Spinal cord (tissue), 10 donors: ENCODE measurements at places on chromosomes 12 and 14. TPM values are rescaled to one million over a fixed set of nuclear protein-coding genes. Genes with fewer than 3 reads are reported as not detected.

Gene KRT1
- total RNA-seq: 2.1 TPM

Gene SERPINA9
- total RNA-seq: not detected

Gene GLI1
- total RNA-seq: 5.4 TPM

GRCh38 chr14:87745507-87746118, 247.4 kb downstream of the GALC start:
- no peaks in the 10 kb centered on the region for H3K27me3 ChIP-seq
- no peak overlapping the region for H3K27ac ChIP-seq
- no peak overlapping the region for H3K4me3 ChIP-seq
- DNase-seq: no peak
- H3K4me1 ChIP-seq: no peaks in the 10 kb centered on the region

GRCh38 chr14:93784878-93785277, 3.4 kb downstream of the PRIMA1 start:
- peaks cover 7% of the 10 kb centered on the region for H3K27me3 ChIP-seq
- peaks cover 41% of the 10 kb centered on the region for H3K4me1 ChIP-seq
- no peak overlapping the region for H3K27ac ChIP-seq
- no peak for DNase-seq
- no peak overlapping the region for H3K4me3 ChIP-seq
- H3K36me3 ChIP-seq: no peaks in the 10 kb centered on the region
